ENCODE measurements at places on chromosomes 4 and X.
A peak's percentile ranks its signal among the peaks of the same experiment; 100 is the strongest.

GRCh38 chr4:130395871-130396270 lies 1299.9 kb downstream of the C4orf33 start:
- DNase-seq, result peak; percentile 80

GRCh38 chr4:133600008-133600407 lies 450.9 kb downstream of the PCDH10 start:
- no peak for DNase-seq

- no peak for DNase-seq
Observed at GRCh38 chr4:152820073-152820472, 40.3 kb downstream of the ARFIP1 start.

- no peak for DNase-seq
Observed at GRCh38 chr4:158374318-158374717, 147.4 kb upstream of the RXFP1 start.

GRCh38 chrX:44274096-44274495 lies 69.4 kb downstream of the EFHC2 start:
- no peak for DNase-seq

GRCh38 chr4:54556587-54556986 lies 101.2 kb upstream of the KIT start:
- DNase-seq, result no peak
